Ovary (tissue), 10 donors: ENCODE measurements at places on chromosomes 4 and X. TPM values are rescaled to one million over a fixed set of nuclear protein-coding genes. Genes with fewer than 3 reads are reported as not detected.

SNCA gene
- 38.8 TPM for polyA plus RNA-seq

SSX2 gene
- polyA plus RNA-seq: not detected

MAP3K15 gene
- 1.5 TPM for polyA plus RNA-seq

VGLL1 gene
- not detected for polyA plus RNA-seq

KCND1 gene
- 4.2 TPM for polyA plus RNA-seq

CHRDL1 gene
- 3.8 TPM for polyA plus RNA-seq

SSX3 gene
- not detected for polyA plus RNA-seq

DCX gene
- 0.04 TPM for polyA plus RNA-seq

HMX1 gene
- polyA plus RNA-seq: not detected

RHOXF1 gene
- not detected for polyA plus RNA-seq

PPP2R2C gene
- polyA plus RNA-seq: 3.0 TPM

ZDHHC15 gene
- polyA plus RNA-seq: 3.0 TPM

UBL4A gene
- 21.6 TPM for polyA plus RNA-seq

DCAF16 gene
- polyA plus RNA-seq: 25.8 TPM

CLNK gene
- polyA plus RNA-seq: 0.23 TPM

TRPC3 gene
- 0.40 TPM for polyA plus RNA-seq
